ENCODE measurements at places on chromosomes 13 and 19.

- DNase-seq: no peak
Observed at GRCh38 chr19:2823646-2824045, 4.0 kb downstream of the ZNF554 start.

DNA sequence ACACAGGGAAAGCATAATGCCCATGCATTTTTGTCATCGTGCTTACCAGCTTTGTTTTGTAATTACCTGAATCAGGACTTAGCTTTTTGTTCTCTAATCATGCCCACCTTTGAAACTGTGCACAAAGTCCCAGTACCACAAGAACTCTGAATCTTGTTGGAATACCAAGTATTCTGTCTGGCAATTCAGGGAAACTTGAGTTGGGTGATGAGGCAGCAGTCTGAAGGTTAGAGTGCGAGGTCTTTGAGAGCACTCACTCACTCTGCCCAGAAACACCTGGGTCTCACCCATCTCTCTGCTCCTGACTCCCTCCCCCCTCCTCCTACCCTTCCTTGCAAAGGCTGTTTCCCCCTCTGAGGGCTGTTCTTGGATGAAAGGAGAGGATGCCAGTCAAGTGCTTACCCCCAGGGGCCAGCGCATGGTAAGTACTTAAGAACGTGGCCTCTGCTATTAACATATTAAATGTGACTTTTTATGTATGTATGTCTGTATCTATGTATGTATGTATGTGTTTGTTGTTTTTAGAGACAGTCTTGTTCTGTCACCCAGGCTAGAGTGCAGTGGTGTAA lies 22.4 kb downstream of the SIPA1L3 start:
- DNase-seq: no peak

GRCh38 chr19:3798137-3798536 lies 12.0 kb upstream of the MATK start:
- no peak for DNase-seq

- no peak for DNase-seq
Observed at GRCh38 chr13:111272117-111272516, 48.3 kb upstream of the TEX29 start.

DNA sequence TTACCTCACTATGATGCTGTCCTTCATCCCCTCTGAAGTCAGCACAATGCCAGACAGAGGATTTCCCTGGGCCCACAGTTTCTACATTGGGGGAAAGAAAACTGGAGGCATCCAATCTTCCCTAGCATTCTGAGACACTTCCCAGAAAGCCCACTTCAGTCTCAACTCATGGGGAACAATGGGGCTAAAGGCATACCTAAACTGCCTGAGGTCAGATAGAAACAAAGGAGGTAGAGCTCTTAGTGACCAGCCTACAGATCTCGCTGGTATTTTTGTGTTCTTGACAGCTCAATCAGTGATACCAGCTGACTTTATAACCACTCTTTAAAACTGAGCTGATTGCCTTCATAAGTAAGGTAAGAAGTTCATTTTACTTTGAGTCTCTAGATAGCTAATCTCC lies 881.0 kb upstream of the GPC6 start:
- DNase-seq: no peak

DNA sequence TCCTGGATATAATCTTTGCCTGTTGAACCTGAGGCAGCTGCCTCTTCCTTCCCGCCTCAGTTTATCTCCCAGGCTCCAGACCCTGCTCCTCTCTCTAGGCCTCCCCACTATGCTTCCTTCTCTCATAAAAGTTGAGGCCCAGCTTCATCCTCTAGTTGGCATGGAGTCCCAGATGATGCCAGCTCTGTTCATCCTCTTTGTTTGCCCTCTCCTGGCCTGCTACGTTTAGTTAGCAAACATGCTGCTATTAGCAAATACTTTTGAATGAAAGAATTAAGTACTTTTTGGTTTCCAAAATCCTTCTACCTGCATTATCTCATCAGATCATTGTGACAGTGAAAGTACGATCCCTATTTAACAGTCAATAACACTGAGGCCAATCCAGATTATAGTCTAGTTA lies 472.5 kb downstream of the COG6 start:
- no peak for DNase-seq

DNA sequence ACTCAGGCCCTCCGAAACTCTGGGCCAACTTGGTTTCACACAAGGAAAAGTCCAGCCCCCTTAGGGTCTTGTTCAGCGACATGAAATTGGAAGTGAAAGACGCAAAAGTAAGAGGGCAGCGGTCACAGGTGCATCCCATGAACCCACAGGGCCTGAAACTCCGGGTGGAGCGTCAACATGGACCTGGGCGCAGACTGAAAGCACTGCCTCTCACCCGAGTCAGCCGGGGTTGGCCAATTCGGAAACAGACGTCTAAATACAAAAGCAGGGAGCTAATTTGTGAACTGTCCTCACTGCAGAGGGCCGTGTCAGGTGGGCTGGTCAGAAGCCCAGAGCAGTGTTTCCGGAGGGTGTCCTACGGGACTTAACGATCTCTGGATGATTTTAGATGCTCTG lies 26.7 kb downstream of the ADPRHL1 start:
- no peak for DNase-seq

DNA sequence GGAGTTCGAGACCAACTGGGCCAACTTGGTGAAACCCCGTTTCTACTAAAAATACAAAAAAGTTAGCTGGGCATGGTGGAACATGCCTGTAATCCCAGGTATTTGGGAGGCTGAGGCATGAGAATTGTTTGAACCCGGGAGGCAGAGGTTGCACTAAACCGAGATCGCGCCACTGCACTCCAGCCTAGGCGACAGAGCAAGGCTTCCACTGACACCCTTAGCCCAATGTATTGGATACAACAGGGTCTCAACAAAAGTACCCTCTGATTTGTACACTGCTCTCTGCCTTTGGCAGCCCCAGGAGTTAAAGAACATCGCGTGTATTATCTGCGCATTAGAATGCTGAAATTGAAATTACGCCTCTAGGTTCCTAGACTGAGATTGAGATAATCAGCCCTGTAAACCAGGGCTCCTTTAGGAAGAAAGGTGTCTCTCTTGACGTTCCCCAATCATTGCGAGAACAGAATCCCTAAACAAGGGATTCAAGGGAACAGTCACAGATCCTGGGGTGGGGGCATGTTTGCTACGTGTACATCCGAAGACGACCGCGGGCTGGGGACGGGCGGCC lies 21.9 kb downstream of the IPO5 start:
- DNase-seq: no peak

- peak; percentile 47 for DNase-seq
Observed at GRCh38 chr13:102040812-102041211, 361.0 kb downstream of the FGF14 start.

DNA sequence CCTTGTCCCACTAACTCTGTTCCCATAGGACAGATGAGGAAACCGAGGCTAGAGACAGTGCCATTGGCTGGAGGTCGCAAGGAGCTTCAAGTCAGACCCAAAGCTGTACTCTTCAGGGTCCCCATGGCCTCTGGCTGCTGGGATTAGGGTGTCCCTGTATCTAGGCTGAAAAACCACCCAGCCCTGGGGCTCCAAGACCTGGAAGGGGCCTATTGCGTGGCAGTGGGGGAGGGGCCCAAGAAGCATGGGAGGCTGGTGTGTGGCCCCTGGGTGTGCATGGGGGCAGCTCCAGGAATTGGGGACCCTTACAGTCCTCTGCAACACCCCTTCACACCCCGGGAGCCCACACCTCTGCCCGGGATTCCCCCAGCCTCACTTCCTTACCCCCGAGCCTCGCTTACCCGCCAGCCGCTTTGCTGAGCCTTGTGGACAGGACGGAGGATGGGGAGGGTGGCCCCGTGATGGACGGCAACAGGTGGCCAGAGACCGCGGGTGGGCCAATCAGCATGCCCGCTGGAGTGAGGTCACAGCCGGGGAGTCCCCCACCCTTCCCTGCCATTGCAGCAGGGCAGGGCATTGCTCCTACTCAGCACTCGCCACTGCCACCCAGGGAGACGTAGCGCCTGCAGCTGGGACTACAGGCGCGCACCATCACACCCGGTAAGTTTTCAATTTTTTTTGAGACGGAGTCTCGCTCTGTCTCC lies at the start of gene JSRP1:
Gene JSRP1, minus strand, starts transcription at position 436 of the 704 bp plus-strand sequence. CDS start 1,103 bp downstream, outside the sequence.
- DNase-seq: no peak

DNA sequence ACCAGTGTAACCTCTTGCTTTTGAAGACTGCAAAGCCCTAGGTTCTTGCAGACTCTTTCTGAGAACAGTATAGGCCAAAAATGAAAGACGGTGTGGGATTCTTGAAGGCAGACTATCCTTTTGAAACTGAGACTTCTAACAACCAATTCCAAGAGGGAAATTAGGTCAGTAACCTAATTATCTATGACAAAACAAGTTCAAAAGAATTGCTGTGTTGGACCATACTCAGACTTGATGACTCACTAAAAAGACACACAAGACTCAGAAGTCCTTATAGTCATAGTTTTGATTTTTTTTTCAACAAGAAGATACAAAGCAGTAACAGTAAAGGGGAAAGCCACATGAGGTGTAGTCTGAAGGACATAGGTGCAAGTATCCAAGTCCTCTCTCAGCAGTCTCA lies 624.0 kb upstream of the GPC6 start:
- no peak for DNase-seq

DNA sequence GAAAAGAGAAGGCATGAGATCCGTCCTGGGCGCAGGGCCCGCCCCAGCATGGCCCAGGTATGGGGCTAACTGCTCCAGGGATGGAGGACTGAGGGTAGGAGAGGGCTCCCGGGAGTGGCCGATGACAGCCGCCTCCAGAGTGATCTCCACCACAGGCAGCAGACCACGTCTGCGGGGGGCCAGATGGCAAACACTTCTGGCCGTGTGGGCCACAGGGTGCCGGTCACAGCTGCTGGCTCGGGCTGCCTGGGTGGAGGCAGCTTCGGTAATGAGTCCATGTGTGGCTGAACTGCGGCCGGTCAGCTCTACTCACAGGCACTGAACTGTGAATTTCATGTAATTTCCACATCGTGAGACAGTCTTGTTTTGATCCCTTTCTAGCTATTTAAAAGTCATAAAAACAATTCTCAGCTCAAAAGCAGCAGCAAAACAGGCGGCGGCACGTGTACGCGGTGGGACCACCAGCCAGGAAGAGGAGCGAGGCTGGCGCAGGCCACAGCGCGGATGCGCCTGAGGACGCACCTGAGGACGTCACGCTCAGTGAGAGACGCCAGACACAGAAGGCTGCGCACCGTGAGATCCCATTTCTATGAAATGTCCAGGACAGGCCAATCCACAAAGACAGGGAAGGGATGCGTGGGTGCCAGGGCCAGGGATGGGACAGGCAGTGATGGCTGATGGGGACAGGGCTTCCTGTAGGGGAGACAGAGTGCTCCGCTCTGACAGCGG lies 4.0 kb downstream of the LSM7 start:
- no peak for DNase-seq

- no peak for DNase-seq
Observed at GRCh38 chr19:43704002-43704705, 11.7 kb upstream of the IRGC start.

GRCh38 chr13:40096357-40096901 lies 441.0 kb downstream of the COG6 start:
- DNase-seq: peak; percentile 49

- DNase-seq: no peak
Observed at GRCh38 chr13:99864627-99864990, 107.0 kb downstream of the ZIC5 start.

DNA sequence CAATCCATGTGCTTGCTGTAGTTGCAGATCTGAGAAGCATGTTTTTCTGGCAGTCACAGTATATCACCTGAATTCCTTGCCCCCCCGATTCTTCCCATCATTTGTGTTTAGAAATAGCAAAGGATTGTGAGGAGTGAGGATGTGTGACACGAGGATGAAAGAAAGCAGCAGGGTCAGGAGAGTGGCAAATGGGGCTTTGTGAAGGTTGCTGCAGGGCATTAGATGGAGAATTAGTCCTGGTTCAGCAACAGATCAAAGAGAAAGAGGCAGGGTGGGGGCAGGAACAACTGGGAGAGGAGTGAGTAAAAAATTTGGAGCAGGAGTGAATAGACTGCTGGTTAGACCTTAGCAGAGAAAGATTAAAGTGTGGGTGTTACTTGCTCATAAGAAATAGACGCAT lies 47.7 kb upstream of the TNFSF11 start:
- no peak for DNase-seq

- DNase-seq: no peak
Observed at GRCh38 chr13:110826861-110827672, 87.8 kb downstream of the ANKRD10 start.

GRCh38 chr13:112983428-112984196 lies 14.6 kb downstream of the MCF2L start:
- DNase-seq: no peak

DNA sequence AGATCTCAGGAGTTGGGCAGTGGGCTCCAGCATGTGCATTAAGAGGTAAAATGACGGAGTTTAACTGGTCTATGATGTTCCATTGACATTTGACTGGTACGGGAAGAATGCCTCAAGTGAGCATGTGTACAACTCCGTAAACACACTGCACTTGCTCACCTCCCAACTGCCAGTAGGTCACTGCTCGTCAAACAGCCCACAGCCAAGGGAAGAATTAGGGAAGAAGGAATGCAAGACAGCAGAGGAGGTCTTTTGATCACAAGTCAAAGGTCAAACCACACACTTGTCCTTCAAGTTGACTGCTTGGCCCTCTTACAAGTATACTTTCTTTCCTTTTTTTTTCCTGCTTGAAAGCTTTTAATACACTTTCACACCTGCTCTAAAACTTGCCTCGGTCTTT lies 236.7 kb downstream of the B3GLCT start:
- no peak for DNase-seq

GRCh38 chr13:74820809-74821208 lies 661.2 kb downstream of the TBC1D4 start:
- no peak for DNase-seq

GRCh38 chr19:38228491-38229439 lies 4.7 kb upstream of the DPF1 start:
- no peak for DNase-seq

DNA sequence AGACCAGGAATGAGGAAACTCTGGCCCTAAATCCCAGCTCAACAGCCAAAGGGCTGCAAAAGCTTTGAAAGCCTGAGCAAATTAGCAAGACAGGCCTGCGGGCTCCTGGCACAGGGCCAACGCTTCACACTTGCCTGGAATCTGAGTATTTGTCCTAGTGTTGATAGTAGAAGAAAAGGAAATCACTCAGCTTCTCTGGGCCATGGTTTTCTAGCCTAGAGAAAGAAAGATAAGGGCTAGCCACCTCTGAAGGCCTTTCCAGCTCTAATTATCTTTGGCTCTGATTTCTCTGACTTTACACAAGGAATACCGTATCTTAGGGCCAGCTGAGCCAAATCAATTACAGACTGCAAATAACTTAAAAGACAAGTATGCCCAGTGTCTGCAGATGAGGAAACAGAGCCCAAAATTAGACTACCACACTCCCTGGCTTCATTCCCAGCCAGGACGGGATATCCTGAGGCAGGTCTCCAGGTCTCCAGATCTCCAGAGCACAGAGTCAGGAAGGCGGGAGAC lies 69.6 kb downstream of the STK24 start:
- DNase-seq: peak; percentile 19

GRCh38 chr19:19615086-19615485 lies 3.4 kb downstream of the PBX4 start:
- no peak for DNase-seq

DNA sequence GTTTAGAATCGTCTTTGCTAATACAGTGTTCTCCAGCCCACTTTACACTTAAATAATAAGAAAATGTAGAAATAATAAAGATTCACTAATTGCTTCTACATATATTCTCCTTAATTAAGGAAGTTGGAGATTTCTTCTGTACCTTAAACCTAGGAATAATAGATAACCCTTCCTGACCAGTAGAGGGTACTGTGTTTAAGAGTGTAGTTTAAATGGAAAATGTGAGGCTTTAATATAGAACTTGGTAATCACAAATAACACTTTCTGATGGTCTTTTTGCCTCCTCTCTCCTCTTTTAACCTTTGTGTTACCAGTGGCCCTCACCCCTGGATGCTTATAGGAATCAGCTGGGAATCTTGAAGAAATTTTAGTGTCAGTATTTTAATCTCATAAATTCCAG lies 20.7 kb downstream of the POMP start:
- no peak for DNase-seq
